Stimulated activated CD4-positive, alpha-beta T cell treated with anti-CD3 and anti-CD28 coated beads, TNF-alpha, amount 100 ng/mL, for 24 hours (primary cell): ENCODE measurements at places on chromosomes 6 and 20.

DNA sequence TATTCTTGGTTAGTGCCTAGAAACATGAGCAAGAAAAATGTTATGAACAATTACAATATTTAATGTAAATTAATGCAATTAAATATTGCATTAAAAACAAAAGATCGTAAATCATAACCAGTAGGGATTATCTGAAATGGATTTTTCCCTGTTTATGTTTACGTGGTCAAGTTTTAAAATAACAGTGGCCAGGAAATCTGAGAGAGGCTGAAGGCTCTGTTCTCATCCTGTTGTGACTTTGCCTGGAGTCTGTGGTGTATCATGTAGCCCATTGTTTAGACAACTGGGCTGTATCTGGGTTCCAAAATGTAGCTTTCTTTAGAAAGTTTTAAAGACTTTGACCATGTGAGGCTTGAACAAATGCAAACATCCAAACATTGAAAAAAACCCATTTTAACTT is 2.4 kb downstream of the MYO6 start:
- no peak for DNase-seq

GRCh38 chr6:108029226-108029921 is 45.2 kb downstream of the OSTM1 start:
- no peak for DNase-seq

DNA sequence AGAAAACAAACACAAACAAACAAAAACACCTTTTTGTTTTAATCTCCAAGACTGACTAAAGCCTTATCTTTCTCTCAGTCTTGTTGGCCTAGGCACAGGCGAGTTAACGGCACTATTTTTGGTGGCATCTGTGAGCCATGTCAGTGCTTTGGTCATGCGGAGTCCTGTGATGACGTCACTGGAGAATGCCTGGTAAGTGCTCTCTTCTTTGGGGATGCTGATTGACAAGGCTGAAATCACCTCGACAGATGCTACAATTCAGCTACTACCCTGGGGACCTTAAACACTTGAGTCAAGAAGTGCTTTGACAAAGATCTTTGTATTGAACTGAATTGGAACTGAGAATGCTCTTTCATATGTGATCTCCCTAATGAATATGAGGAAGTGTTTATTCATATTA is 384.1 kb downstream of the LAMA2 start:
- DNase-seq = no peak

DNA sequence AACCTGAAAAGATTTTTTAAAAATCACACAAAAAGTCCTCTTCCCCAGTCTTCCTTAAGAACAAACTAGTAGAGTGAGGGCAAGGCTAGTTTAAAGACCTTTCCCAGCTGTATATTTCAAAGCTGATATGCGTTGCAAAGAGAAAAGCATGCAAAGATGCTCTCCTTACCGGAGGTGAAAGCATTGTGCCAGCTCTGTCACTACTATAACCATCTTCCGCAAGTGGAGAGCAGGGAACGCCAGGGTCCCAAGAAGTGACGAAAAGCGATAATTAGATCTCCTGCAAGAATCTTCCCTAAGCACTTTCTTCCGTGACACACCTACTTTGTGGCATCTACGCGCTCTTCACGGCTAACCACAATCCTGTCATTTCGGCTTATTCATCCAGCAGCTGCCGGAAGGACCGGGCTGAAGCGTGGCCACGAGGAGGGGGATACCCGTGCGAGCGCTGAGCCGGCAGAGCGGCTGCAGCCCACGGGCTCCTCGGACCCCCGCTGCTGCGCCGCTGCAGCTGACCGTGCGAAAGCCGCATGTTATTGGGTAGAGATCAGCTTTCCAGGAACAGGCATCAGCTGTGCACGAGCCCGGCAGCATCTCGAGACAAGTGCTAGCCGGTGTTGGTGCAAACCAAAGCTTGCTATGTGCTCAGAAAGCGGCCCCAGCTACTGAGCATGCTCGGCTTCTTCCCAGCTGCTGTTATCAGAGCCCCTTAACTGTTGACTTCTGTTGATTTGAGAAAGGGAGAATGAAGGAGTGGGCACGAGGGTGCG is 57.2 kb upstream of the ARHGAP18 start:
- DNase-seq = peak; percentile 62
